NAMALWA (cell line): ENCODE measurements at places on chromosomes 1 and 21.

DNA sequence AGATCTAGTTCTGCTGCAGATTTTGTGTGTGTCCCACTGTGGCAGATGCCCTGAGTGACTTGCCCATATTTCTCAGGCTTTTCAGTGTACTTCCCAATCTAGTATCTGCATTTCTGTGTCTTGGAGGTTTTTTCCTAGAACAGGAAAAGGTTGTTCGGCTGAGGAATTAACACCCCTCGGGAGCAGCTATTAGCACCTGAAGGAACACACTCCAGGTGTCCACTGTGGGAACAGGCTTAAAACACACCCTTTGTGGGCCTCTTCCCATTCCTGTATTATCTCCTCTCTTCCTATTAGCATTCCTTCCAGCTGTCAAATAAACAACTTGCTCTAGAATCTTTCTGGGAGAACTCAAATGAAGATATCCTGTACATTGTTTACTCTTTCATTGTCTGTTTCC lies 178.3 kb downstream of the HMCN1 start:
- no peak for DNase-seq

GRCh38 chr1:60262701-60263100 lies 189.1 kb upstream of the C1orf87 start:
- DNase-seq: no peak

DNA sequence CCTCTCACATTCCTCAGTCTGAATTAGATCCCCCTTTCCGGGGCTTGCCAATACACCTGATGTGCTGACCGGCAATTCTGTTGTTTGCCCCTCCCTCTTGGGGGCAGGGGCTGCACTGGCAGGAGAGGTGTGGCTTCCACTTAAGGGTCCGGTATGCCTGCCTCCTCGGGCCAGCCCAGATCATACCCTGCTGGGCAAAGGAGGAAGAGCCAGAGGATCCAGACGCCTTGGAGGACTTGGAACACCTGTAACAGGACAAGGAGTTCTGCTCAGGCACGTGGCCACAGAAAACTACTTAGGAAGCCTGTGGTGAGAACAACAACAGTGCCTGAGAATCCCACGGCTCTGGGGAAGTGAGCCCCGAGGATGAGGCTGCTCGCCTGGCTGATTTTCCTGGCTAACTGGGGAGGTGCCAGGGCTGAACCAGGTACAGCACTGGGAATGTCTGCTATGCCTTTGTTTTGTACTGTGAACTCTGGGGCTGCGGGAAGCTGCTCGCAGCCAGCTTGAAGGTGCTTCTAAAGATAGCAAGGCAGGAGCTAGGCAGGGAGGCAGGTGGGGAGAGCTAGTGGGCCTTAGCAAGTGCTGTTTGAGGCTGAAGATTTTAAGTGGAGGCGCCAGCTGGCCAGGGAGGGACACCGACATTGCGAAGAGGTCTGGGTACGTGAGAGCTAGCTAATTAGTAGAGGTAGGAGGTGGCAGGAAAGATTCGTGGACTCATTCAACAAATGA lies at the start of gene SMPDL3B:
TSS of gene SMPDL3B (plus strand) at position 183 of the 732 bp plus-strand sequence. CDS start at position 367, 184 bp downstream.
- DNase-seq: peak; percentile 57

GRCh38 chr21:44485796-44486195 lies 30.5 kb downstream of the LRRC3 start:
- DNase-seq: peak; percentile 26

- DNase-seq: no peak
Observed at GRCh38 chr1:231527586-231528171, 790 bp upstream of the TSNAX start.

DNA sequence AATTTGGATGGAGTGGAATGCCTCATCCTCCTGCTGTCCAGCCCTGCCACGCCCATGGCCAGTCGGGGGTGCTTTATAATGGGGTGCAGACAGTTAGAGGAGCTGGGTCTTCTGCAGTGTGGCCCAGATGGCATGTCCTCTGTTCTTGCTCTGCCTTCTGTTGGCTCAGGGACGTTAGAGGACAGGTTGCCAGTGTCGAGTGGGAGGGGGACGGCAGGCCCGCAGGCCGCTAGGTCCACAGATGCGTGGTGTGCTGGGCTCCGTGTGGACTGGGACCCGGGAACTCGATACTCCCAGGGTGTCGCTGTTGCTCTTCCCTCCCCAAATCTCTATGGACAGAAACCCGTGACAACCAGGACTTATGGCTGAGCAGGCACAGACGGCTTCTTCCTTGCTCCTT lies 33.3 kb downstream of the SIM2 start:
- DNase-seq: no peak

- DNase-seq: no peak
Observed at GRCh38 chr1:8203551-8203950, 114.4 kb upstream of the SLC45A1 start.
